RKO (cell line): ENCODE measurements at places on chromosomes 6 and 20.

GRCh38 chr20:52974179-52974594 is 2.0 kb downstream of the TSHZ2 start:
- no peak for DNase-seq

- no peak for DNase-seq
Observed at GRCh38 chr6:26067367-26067766, 19.9 kb upstream of the HFE start.

- peak; percentile 63 for DNase-seq
Observed at GRCh38 chr6:131949909-131950766, 1.0 kb downstream of the CCN2 start.

GRCh38 chr6:108518714-108519576 is 41.8 kb upstream of the FOXO3 start:
- DNase-seq: peak; percentile 57

DNA sequence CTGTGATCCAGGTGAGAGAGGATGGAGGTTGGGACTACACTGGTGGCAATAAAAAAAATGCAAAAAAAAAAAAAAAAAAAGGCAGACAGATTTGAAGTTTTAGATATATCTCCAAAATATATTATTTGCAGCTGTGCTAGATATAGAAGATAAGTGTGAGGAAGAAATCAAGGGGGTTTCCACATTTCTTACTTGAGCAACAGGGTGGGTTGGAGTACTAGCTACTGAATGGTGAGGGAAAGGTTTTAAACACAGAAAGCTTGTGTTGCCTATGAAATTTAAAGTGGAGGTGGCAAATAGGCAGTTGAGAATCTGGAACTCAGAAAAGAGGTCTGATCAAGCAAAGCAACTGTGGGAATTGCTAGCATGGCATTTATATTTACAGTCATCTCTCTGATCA is 59.9 kb upstream of the GNRH2 start:
- no peak for DNase-seq
